GM12878 (cell line): ENCODE measurements at places on chromosomes 4 and X. TPM values are rescaled to one million over a fixed set of nuclear protein-coding genes. Genes with fewer than 3 reads are reported as not detected.

HAND2 gene
- 0.09 TPM in 1 of 2 replicates, not detected in the other for polyA plus RNA-seq

DNA sequence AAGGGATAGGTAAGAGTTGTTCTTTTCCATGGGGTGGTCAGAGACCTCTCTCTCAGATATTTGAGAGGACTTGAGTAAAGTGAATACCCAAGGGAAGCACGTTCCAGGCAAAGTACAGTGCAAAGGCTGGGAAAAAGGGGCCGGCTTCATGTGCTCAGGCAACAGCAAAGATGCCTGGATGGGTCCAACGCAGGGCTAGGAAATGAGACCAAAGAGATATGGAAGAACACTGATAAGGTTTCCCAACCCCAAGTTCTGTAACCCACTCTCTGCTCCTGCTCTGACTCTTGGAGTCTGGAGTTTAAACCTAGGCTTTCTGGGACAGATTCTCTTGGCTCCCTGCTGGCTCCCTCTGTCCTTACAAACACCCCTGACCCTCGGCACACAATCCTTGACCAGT is 36.2 kb upstream of the PROM1 start:
- DNase-seq, result no peak

DNA sequence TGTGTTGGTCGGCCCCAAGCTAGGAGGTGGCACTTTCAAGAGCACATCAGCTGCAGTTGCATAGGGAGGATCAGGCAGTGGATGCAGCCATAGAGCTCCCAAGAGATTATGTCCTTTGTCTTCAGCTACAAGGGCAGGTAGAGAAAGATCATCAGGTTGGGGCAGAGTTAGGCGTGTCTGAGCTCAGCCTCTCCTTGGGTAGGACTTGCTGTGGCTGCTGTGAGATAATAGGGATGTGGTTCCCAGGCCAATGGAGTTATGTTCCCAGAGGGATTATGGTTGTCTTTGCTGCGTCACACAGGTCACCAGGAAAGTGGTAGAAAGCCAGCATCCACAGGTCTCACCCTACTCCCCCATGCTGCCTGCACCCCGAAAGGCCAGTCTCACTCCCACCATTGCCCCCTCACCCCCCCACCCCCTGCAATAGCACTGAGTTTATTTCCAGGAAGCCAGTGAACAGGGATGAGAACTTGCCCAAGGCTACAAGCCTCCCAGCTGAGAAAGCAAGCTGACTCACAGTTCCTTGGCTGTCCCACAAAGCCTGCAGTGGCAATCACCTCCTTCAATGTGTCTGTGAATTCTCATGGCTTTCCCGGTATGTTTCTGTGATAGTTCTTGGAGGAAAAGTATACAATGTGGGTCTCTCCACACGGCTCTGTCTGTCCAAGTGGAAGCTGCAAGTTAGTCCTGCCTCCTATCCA is 148.4 kb downstream of the STPG2 start:
- no peak for DNase-seq

DNA sequence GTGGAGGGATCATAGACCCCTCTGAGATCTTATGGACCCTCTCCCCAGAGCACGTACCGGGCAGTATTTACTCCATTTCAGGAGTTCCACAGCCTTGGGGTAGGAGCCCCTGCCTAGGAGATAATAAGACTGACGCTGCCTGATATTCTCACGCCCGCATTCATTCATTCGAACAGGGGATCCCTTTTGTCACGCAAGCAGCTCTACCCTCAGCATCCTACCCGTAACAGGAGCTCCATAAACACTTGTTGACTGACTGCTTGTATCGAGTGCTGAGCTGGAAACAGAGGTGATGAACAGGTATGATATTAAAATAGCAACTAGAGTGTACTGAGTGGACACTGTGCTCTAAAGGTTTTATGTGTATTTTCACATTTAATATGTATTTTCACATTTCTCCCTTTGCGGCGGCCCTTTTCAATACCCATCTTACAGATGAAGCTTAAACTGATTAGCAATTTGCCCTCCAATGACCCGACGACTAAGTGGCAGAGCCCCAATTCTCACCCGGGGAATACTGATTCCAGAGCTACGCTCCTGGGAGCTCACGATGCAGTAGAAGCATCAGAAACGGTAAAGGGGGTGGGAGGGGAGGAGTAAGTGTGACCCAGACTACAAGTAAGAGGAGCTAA is 888 bp downstream of the RAB28 start:
- no peak for DNase-seq

GRCh38 chr4:89752932-89753598 is 83.9 kb downstream of the SNCA start:
- no peak for DNase-seq
